T-helper 2 cell (primary cell): ENCODE measurements at places on chromosomes 6 and 20.

- no peak for DNase-seq
Measured at GRCh38 chr6:108275976-108276375, 15.1 kb upstream of the SNX3 start.

DNA sequence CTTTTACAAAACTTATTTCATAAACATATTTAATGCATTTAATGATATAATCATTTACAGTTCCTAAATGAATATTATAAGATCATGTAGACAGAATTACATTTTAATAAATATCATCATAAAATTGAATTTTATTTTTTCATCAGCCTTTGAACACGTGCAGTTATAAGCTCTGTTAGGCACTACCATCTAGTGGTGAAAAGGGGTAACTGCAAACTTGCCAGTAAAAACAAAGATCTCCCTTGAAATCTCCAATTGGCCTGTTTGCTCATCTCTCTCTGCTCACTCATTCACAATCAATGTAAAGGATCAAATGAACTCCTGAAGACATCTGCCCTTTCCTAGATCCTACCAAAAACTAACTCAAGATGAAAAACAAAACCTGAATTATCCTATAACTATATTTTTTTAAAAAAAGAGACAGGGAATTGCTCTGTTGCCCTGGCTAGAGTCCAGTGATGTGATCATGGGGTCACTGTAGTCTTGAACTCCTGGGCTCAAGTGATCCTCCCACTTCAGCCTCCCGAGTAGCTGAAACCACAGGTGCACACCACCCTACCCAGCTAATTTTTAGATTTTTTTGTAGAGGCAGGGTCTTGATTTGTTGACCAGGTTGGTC, 31.7 kb downstream of the SAMHD1 start:
- DNase-seq = no peak

DNA sequence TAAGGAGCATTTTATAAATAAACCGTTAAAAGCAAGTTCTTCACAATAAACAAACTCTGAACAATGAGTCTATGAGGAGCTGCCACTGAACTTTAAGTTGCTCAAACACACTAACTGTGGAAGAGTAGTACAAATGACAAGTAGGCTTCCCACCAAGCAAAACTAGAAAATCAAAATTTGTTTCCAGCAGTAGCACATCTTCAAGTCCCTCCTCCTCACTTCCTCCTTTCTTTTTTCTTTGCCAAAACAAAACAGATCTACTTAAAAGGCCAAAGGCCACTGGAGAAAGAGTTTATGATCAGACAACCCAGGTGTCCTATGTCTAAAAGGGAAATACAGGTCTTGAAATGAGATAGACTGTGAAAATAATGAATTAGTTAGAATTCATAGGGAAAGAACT, 17.1 kb upstream of the FAM135A start:
- DNase-seq = no peak

DNA sequence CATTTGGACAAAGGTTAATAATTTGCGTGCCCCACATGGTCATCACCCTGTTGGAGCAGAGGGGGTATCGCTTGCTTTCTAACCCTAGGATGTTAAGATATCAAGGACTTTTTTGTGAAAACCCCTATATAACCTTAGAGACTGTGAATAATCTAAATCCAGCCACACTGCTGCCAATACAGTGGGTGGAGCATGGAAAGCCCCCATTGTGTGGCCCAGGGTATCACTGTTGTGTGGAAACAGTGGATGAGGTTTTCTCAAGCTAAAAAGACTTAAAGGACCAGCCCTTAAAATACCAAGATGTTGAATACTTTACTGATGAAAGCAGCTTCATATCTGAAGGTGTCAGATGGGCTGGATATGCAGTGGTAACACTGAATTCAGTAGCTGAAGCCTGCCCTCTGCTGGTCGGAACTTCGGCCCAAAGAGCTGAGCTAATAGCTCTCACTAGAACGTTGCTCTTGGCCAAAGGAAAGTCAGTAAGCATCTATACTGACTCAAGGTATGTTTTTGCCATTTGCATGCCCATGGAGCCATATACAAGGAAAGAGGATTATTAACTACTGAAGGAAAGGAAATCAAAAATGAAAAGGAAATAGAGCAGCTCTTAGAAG, 695.2 kb downstream of the PHF3 start:
- no peak for DNase-seq

GRCh38 chr20:2887715-2888114, 14.4 kb downstream of the PTPRA start:
- DNase-seq = no peak

GRCh38 chr20:16048876-16049275, 524.4 kb downstream of the KIF16B start:
- DNase-seq = no peak

DNA sequence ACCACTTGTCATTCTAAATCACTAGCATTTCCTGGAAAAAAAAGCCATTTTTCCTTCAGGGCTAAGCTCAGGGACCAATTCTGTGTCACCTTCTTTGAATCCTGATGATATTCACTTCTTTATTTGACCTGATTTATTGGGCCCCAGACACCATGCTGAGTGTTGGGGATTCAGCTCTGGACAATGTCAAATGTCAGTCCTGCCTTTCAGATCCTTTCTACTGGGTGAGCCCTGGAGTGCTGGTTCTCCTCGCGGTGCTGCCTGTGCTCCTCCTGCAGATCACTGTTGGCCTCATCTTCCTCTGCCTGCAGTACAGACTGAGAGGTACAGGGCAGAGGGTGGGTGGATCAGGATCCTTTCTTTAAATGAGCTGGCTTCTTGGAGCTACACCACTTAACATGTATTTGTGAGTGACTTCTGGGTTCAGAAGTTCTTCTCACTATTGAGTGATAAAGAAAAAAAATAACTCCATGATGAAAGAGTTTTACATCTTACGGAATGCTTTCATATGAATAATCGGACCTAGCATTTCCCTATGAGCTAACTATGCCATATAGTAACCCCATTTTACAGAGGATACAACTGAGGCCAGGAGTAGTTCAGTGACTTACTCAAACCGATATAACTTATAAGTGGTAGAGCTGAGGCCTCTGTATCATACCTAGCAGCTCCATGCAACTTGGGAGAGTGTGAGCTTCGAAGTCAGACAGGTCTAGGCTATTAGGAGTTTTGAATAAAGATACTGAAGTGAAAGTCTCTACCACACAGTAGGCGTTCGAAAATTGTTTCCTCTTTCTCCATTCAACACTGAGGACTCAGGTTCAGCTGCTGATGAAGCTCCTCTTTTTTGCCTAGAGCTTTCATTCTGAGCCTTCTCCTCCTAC, 9.3 kb downstream of the MOG start:
- no peak for DNase-seq

DNA sequence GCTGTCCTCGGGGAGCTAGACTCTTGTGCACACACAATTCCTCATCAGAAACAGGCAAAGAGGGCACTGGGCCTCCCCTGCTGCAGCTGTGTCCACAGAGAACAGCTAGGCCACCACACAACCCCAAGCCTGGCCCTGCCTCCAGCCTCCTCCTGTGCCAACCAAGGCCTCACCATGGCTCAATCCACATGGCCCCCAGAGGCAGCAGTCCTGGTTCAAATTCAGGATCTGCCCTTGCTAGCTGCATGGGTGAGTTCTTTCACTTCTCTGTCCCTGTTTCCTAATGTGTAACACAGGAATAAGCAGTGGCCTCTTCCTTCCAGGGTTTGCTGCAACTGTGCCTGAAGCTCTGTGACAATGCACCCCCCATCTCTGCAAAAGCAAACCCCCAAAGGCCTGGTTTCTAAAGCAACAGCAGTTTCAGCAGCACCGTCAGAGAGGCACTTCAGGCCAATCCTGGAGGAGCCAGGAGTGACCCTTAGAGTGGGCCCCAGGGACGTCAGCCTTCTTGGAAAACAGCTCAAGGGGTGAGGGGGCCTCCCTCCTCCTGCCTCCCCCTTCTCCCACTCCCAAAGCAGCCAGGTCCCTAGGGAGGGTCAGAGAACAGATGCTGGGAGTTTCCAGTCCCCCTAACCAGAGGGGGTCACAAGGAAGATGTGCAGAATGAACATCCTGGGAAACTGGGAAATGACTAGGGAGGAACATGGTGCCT, 2.2 kb downstream of the ADISSP start:
- DNase-seq = no peak

DNA sequence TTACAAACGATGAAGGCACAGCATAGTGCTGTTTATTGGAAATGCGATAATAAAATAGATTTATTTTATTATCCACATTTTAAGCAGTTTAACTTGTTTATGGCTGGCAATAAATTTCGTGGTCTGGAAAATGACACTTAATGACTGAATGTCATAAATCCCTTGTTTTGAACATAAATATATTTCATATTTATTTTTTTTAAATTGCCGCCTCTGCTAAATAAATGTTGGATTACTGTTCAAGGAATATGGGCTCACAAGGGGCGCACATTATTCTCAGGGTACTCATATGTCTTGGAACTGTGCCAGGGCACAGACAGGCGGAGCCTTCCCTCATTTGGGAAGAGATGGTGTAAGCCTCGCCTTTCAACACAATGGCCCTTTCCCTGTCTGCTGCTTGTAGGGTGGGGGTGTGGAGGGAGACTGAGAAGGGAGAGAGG, 134.3 kb downstream of the PXDC1 start:
- DNase-seq = no peak

DNA sequence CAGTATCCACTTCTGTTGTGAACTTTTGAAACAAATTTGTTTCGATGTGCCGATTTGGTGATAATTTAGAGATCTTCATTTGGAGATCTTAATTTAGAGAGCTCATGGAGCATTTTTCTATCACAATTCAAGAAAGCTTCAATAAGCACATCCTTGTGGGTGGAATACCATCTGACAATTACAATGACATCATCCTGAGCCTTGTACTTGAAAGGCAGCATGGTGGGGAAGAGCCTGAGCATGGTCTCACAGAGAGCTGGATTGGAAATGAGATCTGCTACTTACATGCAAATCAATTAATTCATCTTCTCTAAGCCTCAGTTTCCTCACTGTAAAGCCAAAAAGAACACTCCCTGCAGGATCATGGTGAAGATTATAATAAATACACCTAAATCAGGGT, 75.9 kb downstream of the FRK start:
- no peak for DNase-seq

DNA sequence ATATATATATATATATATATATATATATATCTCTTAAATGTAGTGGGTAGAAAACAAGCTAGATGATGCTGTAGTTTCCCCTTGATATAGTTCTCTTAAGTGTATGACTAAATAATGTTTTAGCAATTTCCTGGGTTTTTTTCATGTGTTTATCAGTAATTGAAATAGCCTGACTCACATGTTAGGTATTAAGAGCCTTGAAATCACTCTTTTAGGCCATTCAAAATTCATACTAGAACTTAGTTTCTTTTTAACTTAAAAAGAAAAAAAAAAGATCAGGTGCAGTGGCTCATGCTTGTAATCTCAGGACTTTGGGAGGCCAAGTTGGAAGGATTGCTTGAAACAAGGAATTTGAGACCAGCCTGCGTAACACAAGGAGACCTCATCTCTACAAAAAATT, 44.1 kb downstream of the NKX2-4 start:
- no peak for DNase-seq

GRCh38 chr6:111985202-111985731, 68.6 kb upstream of the CCN6 start:
- DNase-seq = no peak

GRCh38 chr6:31131595-31131994, 7.3 kb downstream of the PSORS1C2 start:
- DNase-seq = no peak

GRCh38 chr6:41371461-41371991, 36.1 kb downstream of the NCR2 start:
- DNase-seq = no peak

GRCh38 chr6:9581155-9581554, 833.7 kb downstream of the TFAP2A start:
- no peak for DNase-seq

GRCh38 chr20:21360705-21361104, 36.6 kb downstream of the NKX2-4 start:
- no peak for DNase-seq

GRCh38 chr20:3307725-3308124, 68.7 kb upstream of the SLC4A11 start:
- no peak for DNase-seq

DNA sequence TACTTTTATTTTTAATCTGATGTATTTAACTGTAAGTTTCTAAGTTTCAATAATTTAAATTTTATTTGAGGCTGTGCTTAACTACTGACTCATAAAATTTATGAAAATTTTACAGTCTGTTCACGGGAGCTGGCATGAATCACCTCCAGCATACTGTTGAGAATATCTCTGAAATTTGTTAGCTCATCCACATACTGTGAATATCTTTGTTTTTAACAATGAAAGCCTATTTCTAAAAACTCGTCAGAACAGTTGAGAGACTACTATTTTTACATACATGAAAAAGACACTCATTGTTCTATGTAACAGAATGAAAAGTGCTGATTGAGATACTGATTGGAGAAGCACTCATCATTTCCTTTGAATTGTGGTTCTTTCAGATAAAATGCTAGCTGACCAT, 749.3 kb downstream of the TENT5A start:
- DNase-seq = no peak

DNA sequence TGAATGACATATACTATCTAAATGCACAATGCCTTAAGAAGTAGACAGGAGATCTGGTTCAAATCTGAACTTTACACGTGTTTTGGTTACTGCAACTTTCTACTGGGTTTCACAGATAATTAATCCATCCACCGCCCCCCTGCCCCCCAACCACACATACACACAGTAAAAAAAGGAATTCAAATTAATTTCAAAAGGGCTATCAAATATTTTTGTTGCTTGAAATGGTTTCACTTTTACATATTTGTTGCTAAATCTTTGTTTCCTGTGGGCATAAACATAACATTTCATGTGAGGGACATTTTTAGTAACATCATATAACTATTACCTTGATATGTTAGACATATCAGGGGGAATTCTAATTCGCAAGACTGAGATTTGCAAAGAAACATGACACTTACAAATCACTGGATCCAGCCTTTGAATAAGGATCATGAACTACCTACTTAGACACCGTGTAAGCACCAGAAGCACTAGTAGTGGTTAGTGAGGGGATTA, 7.5 kb downstream of the NEDD9 start:
- peak; percentile 51 for DNase-seq

GRCh38 chr6:111087106-111087835, at the start of gene SLC16A10:
Gene SLC16A10 (plus strand): TSS chr6:111087503. CDS start chr6:111087753, 250 bp downstream.
- peak; percentile 84 for DNase-seq

DNA sequence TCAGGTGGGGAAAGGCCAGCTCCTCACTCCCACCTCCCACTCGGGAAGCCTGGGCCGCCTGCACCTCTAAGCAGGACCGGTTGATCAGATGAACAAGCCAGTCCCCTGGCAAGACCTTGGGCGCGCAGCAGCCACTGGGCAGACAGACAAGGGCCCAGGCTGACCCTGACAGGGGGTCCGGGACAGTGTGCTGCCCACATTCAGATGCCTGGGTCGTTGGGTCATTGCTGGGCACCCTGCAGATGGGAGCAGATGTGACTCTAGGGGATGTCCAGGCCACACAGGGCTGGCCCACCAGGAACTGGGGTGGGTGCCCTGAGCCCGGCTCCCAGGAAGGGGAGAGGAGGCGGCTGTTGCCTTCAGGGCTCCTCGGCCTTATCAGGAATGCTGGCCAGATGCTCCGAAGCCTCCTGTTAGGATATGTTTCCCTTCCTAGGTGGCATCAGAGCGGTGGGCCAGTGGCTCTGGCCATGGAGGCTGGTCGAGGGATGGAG, 17.3 kb upstream of the FRMD1 start:
- no peak for DNase-seq

GRCh38 chr6:77425216-77425615, 38.1 kb downstream of the HTR1B start:
- no peak for DNase-seq
